ENCODE measurements at places on chromosomes 11 and 22.

DNA sequence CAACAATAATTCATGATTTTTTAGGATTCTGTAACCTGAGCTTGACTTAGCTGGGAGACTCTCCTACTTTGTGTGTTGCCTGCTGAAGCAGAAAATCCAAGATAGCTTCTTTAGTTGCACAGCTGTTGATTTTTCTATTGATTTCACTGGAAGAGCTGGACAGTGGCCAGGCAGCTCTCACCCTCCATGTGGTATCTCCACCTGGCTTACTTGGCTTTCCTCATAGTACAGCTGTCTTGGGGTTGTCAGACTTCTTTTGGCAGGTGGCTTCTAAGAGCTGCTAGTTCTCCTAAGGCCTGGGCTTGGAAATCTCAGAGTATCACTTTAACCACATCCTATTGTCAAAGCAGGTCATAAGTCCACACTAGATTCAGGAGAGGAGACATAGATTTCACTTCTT, 130.8 kb upstream of the SPON1 start:
- DNase-seq, result no peak

DNA sequence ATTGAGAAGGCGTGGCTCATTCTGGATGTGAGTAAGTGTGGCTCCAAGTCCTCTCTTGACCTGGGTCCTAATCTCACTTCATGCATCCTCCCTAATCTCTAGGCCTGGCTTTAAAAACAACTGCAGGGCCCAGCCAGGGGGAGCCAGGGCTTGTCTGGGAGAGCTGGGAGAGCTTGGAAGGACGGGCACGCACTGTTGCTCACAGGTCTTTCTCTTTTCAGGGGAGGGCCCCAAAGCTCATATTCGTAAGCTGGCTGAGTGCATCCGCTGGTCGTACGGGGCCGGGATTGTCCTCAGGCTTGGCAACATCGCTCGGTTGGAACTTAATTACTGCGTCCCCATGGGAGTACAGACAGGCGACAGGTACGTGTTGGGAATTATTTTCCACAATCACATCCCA, 34.1 kb upstream of the PARVB start:
- DNase-seq, result no peak

GRCh38 chr11:111162305-111162704, 83.2 kb upstream of the POU2AF2 start:
- no peak for DNase-seq

DNA sequence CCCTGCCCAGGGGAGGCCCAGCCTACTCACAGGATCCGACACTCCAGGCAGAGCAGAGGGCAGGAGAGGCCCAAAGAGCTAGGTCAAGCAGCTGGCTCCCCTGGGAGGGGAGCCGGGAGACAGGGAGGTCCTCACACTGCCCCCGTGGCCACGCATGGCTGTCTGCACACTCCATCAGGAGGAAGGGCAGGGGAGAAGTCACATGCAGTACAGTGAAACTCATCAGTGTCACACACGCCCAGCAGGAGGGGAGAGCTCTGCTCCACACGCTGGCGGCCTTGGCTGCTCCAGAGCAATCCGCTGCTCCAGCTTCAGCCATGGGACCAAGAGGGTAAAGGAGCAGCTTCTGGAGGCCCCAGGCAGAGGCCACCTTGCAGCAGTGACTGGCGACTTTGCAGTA, 14.3 kb downstream of the TCIRG1 start:
- no peak for DNase-seq

- no peak for DNase-seq
Measured at GRCh38 chr11:62433904-62434276, 15.1 kb downstream of the SCGB1A1 start.

GRCh38 chr11:70910835-70911234, 341.5 kb downstream of the SHANK2 start:
- no peak for DNase-seq

GRCh38 chr11:1203505-1204271, 19.2 kb upstream of the MUC5B start:
- no peak for DNase-seq

Measured in GM12865 (cell line).